ENCODE measurements at places on chromosomes 2 and 18.

- no peak for DNase-seq
These were observed 679.6 kb upstream of the CHAC2 start for GRCh38 chr2:53087874-53088461.

DNA sequence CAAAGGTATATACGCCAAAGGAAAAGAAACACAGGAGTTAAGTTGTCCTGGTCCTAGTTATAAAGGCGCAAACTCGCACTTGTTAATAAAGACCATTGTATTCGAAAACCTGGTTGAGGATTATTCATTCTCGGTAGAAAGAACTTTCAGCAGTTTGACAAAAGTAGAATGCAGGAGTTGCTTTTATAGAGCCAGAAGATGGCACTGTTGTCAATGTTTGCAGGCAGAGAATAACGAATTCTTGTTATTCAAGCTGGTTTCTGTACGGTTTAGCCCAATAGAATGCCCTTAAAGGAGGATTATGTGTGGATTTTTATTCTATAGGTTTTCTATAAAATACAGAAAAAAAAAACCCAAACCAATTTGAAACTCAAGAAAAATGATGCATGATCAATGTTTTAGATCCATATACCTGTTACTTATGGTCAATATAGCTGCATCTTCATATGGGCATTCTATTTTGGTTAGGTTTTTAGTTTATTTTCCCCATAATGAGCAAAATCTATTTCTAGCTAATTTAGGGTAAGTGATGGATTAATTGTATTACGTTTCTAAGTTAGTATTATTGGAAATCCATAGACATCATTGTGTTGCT, 510.3 kb downstream of the PLCL1 start:
- peak; percentile 47 for DNase-seq

DNA sequence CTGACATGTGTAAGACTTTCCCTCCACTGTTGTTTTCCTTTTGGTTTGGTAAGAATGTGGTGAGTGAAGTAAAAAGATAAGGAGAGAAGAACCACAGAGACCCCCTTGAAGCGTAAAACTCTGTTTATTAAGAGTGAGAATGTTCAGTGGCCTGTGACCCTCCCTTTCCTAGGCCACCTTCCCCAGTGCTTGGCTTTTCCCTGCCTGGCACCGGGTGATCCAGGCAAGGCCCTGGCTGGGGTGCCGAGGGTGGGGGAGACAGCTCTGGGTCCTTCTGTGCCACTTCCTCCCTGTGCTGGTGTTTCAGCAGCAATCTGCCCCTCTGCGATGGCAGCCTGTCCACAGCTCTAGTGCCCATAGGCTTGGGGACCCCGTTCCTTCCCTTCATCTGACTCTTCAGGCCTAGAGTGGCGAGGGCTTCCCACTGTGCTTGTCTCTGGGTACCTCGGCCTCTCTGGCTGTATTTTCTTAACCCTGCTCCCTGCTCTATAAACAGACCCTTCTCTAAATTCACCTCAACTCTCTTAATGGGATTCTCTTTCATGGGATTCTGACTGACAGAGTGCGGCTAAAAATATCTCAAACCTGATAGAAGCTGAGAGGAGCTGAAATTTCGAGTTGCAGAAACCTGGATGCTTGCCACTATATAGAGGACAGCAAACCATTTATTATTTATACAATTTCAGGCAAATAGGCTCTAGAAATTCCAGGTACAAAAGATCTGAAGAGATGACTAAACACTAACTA, 461.0 kb downstream of the DLGAP1 start:
- no peak for DNase-seq

- DNase-seq = no peak
These were observed 359.7 kb downstream of the MBD2 start for GRCh38 chr18:53864770-53865169.

GRCh38 chr2:208255557-208256106, 761 bp upstream of the IDH1 start:
- DNase-seq = no peak

- no peak for DNase-seq
These were observed 118.4 kb downstream of the GLI2 start for GRCh38 chr2:120854014-120854620.

- no peak for DNase-seq
These were observed 790 bp upstream of the ACAA2 start for GRCh38 chr18:49814147-49814499.

- DNase-seq = no peak
These were observed 25.7 kb downstream of the SULT1C4 start for GRCh38 chr2:108403494-108403893.

- no peak for DNase-seq
These were observed 59.7 kb downstream of the TTC32 start for GRCh38 chr2:19841918-19842693.

DNA sequence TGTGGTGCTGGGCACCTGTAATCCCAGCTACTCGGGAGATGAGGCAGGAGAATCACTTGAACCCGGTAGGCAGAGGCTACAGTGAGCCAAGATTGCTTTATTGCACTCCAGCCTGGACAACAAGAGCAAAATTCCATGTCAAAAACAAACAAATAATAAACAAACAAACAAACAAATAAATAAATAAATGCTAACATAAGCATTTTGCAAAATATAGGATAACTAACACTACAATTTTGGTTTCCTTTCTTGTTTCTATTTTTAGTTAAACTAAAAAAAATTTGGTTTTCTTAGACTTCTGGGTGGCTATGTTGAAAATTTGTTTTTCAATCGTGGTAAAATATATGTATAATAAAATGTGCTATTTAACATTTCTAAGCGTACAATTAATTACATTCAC, 115.0 kb upstream of the ZNF516 start:
- no peak for DNase-seq

Measured in SW 1271 (cell line).